ENCODE measurements at places on chromosomes 3 and 15.

DNA sequence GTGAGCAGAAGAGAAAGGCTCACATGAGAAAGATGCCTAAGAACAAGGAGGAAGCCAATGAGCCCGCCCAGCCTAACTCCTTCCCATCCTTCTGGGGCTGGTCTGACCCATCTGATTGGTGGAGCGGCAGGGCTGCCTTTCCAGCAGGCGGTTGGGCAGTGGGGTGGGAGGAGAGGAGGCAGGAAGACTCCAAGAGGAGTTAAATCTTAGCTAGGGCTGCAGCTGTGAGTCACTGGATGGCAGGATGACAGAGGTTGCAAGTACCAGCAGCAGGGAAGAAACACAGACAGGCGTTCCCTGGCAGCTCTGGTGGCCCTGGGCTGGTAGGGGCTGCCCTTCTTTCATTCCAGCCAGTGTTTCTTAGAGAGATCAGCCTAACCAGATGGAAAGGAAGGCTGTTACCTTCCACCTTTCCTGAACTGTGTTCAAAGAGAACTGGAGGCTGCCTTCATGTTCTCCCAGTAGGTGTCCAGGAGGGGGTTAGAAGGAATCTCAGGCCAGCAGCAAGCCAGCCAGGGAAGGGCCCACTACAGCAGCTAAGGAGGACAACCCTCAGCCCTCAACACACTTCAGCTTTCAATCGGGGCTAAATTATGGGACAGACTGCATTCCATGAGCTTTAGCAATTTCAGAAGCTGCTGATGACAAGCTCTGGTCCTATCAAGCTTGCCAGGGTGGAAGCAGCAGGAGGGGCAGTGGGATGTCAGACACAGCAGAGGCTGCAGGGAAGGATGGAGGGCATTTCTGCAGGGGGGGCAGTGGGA lies 50.3 kb downstream of the CHSY1 start:
- peak; percentile 64 for DNase-seq

DNA sequence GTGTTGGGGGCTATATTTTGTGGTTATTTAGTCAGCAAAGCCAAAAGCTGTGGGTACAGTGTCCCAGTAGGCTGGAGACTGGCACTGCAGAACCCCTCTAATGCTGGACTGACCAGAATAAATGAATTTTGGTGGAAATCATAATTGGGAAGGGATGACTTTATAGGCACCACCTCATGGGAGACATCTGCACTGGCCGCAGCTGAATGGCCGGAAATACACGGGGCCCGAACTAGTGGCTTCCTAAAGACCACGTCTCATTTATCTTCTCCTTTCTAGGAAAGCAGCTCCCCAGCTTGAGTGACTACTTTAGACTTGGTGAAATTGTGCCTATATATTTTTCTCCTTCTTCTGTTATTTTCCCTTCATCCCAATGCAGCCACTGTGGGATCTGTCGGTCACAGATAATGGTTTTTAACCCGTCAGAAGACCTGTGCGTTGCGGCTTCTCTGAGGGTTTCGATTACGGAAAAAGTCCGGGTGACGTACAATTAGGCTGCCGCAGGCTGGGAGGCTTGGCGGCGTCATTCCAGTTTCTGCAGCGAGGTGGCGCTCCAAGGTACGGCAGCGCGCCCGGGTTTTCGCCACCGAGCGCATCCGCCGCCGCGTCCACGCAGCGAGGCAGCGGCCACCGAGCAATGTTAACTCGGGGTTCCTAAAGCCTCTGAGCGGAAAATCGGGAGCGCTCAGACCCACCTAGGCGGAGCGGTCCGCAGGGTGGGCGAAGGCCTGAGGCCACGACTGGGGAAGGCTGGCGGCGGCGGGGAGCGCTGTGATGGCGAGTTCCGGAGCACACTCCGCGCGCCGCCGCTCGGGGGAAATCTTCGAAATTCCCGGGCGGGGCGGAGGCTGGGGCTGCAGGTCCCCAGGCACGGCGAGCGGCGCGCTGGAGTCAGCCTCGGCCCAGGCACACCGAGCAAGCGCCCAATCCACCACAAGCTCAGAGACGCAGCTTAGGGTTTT lies 26.3 kb downstream of the NR2F2 start:
- DNase-seq = peak; percentile 84

DNA sequence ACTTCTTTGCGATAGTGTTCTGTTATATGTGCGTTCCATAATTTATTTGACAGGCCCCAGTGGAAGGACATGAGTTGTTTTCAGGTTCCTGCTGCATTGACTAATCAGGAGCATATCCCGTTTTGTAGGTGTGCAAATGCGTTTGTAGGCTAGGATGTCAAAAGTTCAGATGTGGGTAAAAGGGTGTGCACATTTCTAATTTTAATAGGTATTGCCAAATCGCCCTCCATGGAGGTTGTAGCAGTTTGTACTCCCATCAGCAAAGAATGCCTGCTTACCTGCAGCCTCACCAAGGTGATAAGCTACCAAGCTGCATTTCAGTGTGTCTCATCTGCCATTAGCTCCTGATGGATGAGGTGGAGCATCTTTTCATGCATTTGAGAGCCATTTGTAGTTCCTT lies 36.3 kb downstream of the KLF13 start:
- no peak for DNase-seq

- DNase-seq = no peak
Observed at GRCh38 chr15:26372706-26373105, 400.2 kb downstream of the GABRB3 start.

DNA sequence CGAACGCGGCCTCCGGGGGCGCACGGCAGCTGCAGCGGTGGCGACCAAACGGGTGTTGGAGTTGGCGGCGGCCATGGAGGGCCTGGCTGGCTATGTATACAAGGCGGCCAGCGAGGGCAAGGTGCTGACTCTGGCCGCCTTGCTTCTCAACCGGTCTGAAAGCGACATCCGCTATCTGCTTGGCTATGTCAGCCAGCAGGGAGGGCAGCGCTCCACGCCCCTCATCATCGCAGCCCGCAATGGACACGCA lies 725 bp downstream of the FEM1B start:
- no peak for DNase-seq

DNA sequence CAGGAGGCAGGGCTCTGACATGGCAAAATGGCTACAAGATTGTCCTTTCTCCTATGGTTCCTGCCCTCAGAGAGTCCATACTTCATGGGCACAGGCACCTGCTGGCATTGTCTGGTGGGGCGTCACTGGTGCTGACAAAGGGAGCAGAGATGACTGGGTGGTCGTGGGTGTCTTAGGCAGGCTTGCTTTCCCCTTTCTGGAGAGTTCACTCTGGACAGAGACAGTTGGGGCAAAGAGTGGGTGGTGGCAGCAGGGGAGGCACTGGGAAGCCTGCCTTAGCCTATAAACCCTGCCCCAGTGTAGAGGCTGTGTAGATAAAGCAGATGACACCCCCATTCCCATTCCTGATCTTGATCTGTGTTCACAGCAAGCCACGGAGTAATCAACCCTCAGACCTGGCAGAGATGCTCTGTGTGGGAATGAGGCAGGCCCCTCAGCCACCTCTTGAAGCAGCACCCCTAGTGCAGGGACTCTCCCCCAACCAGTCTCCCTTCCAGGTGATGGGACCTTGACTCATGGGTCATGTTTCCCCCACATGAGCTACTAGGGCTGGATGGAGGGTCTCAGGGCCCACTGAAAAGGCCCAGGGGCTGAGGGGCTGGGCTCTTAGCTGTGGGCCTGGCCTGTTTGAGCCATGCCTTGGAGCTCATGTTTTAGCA lies 20.7 kb upstream of the DOCK3 start:
- DNase-seq = no peak

DNA sequence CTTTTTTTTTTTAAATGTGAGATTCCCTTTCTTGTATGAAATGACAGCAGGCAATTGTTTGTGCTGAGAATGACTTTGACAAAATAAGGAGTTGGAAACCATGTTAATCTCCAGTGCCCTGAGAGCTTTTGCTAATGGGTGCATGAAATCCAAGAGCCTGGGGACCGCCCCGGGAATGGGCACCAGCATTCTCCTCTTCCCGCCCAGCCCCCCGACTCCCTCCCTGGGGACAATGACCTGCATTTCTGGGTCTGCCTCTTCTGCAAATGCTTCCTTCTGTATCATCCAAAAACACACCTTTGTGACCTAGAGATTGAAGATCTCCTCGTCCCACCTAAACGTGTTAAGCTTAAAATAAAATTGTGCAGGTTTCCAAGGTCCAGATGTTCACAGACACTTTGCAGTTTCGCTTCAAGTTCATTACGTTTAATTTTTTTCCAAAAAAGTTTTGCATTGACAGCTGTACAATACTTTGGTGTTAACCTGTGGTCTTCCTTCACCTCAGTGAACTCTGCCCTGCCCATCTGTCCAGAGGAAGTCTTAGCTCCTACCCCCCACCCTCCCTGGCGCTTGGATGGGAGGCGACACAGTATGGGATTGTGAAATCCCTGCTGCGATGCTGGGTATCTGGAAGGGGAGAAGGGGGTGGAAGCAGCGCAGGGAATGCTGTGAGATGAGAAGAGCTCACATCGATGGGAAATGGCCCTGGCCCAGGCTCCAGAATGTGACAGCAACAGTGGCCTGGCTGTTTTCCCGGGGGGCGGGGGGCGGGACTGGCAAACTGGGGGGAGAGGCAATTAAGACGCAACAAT lies 50.1 kb downstream of the TLE3 start:
- no peak for DNase-seq

GRCh38 chr3:89246326-89246725 lies 138.9 kb downstream of the EPHA3 start:
- DNase-seq = no peak

- no peak for DNase-seq
Observed at GRCh38 chr3:50551681-50552435, 15.7 kb downstream of the C3orf18 start.

DNA sequence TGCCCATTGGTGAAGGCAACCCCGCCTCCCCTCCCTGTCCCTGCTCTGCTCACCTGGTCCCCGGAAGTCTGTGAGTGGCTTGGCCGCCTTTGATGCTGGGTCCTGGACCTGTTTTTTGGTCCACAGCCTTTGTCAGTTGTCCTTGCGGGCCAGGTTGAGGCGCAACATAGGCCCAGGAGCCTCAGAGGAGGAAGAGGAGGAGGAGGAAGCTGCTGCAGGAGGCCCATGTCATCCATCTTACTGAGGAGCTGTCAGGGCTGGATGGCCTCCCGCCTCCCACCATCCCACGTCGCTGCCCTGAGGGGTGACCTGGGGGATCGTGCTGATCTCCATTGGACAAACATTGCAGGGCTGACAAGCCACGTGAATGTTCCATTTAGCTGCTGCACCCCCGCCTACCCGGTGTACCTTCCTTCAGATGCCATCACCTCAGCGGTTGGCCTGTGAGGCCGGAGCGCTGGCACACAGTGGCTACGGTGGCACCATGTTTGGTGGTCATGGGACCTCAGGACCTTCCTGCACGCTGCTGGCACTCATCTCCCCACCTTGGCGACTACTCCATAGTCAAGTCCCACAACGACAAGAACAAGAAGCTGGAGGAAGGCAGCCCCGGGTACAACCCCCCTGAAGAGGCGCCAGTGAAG lies 106.3 kb downstream of the SMAD6 start:
- DNase-seq = no peak

GRCh38 chr15:24676431-24676830 lies 856 bp downstream of the NPAP1 start:
- DNase-seq = no peak

- no peak for DNase-seq
Observed at GRCh38 chr15:29871401-29871800, 49.1 kb upstream of the TJP1 start.

GRCh38 chr3:189041482-189042090 lies 130.2 kb upstream of the TPRG1 start:
- peak; percentile 77 for DNase-seq

DNA sequence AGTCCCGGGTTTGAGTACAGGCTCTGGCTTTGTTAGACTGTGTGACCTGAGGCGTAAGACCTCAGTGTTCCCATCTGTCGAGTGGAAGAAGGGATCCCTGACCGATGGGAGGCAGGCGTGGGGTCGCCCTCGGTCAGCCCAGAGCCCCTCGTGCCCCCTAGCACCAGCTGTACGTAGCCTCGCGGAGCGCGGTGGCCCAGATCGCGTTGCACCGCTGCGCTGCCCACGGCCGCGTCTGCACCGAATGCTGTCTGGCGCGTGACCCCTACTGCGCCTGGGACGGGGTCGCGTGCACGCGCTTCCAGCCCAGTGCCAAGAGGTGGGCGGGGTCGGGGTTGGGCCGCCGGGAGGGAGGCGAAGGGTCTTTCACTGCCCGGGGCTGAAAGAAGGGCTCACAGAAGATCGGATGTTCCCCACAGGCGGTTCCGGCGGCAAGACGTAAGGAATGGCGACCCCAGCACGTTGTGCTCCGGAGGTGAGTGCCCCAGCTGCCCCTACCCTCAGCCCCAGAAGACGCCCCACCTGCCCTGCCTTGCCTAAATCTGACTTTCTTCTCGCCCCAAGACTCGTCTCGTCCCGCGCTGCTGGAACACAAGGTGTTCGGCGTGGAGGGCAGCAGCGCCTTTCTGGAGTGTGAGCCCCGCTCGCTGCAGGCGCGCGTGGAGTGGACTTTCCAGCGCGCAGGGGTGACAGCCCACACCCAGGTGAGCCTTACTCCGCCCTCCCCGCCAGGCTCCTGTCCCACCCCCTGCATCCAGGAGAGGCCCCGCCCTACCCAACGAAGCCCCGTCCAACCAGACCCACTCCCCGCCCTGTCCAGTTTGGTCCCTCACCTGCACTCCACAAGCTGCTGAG lies 3.5 kb upstream of the LSMEM2 start:
- no peak for DNase-seq

GRCh38 chr3:61111825-61112224 lies 139.4 kb downstream of the FHIT start:
- DNase-seq = no peak

DNA sequence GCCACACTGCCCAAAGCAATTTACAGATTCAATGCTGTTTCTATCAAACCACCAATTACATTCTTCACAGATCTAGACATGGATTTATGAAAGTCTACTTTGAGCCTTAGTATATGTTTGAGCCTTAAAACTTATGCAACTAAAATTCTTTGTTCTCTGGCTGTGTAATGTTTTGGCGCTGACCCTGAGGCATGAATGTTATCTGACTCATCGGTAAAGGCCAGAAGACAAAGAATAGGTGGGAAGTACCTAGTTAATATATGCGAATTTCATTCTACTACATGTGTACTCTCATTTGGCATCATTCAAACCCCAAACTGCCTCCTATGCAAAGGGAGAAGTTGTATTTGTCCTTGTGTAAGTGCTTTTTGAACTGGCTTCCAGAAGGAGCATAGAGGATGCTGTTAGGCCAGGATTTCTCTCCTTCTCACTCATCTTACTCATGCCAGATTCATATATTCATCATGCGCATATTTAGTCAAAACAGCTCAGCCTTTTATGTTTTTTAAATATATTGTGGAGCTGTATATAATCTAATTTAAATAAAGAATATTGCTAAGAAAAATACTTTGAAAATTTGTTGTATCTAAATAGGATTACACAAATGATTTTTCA lies 204.2 kb downstream of the NFKBIZ start:
- no peak for DNase-seq

DNA sequence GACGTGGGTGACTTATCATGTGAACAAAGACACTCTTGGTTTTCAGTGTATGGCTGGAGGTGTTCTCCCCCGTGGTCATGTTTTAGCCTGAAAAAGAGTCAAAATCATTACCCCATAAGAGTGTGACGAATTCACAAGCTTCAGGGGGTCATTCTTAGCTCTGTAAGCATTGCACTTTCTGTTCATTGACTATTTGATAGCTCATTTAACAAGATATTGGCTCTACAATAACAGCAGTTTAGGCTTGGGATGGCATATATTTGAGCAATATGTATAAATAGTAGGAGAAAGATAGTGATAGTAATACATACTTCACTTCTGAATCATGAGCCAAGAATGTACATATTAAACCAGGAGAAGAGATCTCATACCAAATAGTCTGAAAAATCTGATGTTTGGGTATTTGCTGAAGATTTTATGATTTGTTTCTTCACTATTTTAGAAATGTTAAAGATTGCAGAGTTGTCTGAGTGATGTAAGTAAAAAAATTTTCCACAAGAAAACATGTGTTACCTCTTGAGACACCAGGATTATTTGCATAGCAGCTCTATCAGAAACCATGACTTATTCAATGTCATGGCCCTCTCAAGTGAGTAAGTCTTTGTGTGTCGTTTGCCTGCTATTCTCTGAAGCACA lies 996.0 kb downstream of the OTOL1 start:
- no peak for DNase-seq

Measured in hematopoietic multipotent progenitor cell treated with erythropoietin and hydrocortisone succinate and interleukin-3 and kit ligand, for 4 days (in vitro differentiated cells).